Stimulated activated CD4-positive, alpha-beta T cell treated with anti-CD3 and anti-CD28 coated beads, Interleukin-2, amount 100 ng/mL, for 24 hours (primary cell): ENCODE measurements at places on chromosomes 3 and 15.
A peak's percentile ranks its signal among the peaks of the same experiment; 100 is the strongest.

DNA sequence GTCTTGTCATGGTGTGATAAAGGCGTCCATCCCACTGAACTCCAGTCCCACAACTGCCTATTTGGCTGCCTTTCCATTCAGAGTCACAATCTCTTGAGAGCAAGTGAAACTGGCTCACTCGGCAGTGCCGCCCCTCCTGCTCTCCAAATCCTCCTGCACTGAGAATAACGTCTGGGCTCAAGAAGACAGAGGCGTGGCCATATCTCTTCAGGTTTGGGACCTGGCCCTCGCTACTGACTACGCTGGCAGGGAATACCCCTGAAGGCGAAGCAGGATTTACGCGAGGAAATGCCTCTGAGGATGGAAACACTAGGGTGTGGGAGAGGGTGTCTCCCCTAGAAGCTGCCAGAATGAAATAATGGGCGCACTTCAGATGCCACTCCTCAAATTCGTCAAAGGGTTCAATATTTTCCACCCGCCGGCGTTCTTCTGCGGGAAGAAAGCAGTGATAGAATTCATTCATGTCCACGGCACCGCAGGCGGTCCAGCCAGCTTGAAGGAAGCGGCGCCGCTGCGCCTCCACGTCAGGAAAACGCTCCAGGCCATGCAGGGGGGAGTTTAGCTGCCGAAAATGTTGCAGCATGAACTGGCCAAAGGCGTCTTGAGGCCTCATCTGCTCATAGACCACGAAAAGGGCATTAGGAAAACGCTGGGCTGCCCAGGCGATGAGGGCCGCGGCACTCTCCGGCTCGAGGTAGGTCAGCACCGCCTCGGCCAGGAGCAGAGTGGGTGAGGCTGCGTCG lies 985 bp downstream of the LCMT2 start:
- peak; percentile 27 for DNase-seq

DNA sequence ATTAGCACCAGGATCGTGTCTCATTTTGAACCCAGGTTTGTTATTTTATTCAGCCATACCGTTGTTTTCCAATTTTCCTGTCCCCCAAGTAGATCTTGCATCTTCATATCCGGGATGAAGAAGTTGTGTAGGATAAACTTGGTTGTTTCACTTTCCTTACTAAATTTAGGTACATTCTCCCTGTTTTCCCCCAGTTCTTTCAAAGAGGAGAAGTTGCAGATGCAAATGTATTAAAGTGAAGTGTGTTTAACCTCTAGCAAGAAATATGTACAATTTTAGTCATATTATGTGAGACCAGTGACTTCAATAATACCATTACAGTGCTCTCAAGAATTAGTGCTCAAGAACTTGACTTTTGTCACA lies 1.3 kb downstream of the ATXN7 start:
- no peak for DNase-seq

- DNase-seq = no peak
These were observed 45.6 kb upstream of the FSTL1 start for GRCh38 chr3:120496278-120497002.

DNA sequence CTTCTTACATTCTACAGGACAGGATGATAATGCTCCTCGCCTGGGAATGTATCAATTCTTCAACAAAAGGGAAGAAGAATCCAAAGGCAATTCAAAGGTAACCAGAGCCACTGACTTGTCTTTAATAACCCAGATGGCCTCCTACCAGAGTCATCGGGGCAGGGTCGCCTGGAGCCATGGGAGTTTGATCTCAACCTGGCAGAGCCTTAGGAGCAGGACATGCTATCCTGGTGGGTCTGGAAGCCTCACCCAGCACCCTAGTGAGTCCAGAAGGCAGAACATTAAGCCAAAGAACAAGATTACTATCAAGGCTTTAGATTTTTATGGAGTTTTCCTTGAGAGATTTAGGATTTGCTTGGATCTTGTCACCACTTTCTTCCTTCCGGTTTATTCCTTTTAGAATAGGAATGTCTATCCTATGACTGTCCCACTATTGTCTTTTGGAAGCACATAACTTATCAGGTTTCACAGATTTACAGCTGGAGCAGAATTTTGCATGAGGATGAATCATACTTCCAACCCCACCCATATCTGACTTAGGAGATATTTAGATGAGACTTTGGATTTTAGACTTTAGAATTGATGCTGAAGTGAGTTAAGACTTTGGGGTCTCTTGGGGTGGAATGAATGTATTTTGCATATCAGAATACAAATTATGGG lies 330.3 kb upstream of the GOLIM4 start:
- DNase-seq = no peak

DNA sequence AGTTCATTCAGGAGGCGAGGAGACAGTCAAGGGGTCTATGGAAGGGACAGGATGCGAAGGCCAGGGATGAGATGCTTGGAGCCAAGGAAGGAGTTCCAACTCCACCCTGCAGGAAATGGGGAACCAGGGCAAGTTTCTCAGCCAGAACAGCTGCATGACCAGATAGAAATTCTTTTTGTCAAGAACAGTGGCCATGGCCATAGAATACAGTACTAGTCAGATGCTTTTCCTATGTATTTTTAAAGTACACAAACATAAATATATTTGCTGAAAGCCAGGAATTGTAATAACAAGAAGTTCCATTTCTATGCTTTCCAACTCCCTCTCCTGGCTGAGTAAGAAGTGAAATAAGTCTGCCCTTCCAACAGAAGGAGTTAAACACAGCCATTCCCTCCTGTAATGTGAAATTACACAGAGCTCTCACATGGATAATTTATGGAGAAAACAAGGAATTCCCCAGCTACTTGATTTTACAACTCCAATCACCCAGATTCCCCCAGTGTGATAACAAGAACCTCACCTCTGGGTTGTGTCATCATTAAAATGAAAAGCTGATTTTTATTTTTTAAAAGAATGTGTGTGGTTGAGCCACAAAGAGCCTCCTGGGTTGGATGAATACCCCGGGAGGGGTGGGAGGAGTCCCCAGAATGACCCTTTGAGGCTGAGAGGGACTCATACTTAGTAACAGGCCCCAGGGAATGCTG lies 124.6 kb upstream of the ARHGEF3 start:
- no peak for DNase-seq

DNA sequence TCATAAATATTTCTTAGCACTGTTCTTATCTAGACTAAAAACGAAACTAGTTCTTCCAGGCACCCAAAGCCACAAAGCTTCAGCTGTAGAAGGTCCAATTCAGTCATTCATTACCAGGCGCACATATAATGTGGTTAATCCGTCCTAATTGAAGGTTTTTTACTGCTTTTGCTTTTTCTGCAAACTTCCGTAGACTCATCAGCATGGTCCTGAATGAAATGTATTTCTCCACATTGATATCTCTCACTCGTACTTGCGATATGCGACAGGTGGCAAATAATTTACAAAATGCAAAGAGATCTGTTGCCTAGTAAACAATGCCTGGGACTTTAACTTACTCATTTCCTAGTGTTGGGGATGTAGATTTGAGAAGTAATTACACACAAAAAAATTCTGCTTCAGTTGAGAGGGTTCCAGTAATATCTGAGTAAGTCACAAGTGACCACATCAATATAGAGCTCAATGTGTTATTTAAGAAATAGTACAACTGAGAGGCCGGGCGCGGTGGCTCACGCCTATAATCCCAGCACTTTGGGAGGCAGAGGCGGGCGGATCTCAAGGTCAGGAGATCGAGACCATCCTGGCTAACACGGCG lies 75.0 kb upstream of the MBNL1 start:
- no peak for DNase-seq

- no peak for DNase-seq
These were observed 4.0 kb upstream of the SEMA3F start for GRCh38 chr3:50150863-50151686.

- no peak for DNase-seq
These were observed 22.6 kb downstream of the VGLL4 start for GRCh38 chr3:11621077-11621476.

DNA sequence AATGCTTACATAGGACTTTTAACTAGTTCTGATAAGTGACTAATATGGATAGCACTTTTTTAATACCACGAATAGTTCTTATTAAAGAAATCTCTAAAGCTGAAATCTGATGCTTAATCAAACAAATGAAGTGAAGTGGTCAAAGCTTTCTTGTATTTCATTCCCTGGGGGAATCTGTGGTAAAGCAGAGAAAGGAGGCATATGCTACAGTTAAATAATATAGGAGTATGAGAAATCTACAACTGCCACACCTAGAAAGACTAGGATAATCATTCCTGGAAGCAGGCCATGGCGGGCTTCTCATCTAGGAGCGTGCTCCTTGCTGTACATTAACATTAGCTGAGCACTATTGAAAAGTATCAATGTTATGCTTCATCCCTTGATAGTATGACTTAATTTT lies 835.7 kb downstream of the OTOL1 start:
- no peak for DNase-seq

GRCh38 chr3:151827816-151828215 lies 13.9 kb downstream of the AADAC start:
- DNase-seq = no peak

DNA sequence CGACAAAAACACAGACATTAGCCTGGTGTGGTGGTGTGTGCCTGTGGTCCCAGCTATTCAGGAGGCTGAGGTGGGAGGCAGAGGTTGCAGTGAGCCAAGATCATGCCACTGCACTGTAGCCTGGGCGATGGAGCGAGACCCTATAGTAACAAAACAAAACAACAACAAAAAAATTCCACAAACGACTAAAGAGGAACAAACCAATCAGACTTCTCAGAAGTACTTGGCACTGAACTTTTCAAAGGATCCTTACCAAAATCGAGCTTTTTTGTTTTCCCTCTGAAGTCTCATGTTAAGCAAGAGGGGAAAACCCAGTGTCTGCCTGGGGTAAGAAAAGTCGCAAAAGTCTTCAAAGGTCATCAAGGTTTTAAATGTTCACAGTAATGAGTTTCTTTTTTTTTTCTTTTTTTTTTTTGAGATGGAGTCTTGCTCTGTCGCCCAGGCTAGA lies 30.1 kb upstream of the TFRC start:
- no peak for DNase-seq

DNA sequence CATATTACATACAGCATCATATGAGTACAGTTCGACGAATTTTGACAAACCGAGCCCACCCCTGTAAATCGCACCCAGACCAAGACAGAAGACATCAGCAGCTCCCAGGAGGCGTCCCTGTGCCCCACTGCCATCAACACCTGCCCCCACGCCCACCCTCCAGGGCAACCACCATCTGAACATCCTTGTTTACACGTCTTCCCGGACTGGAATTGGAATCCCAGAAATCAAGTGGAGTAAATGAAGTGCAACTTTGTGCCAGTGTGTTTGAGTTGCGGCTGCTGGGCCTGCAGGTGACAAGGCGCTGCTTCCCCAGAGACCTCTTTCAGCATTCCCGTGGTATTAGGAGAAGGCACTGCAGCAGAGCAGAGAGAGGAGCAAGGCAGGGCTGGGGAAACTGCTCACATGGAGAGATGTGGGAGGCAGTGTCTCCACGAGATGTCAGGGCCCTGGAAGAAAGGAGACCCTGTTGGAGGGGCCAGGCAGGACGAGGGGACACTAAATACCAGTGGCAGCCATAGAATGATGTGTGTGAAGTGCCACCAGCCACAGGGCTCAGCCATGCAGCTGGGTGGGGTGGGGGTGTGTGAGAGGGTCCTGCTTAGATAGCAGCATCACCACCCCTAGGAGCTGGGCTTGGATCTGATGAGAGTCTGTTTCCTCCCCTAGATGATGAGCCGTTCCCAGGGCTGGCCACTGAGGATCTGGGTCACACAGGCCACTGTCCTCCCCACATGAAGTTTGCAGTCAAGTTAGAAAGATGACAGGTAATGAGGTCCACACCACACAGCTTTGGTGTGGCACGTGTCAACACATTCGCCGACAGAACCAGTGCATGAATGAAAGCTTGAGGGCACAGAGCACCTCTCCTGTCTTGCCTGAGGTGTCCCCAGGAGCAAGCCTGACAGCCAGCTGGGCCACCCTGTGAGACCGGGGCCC lies 33.4 kb upstream of the PCSK6 start:
- no peak for DNase-seq

GRCh38 chr15:58921267-58921790 lies 12.2 kb downstream of the SLTM start:
- DNase-seq = no peak

- no peak for DNase-seq
These were observed 233.0 kb upstream of the PROK2 start for GRCh38 chr3:72017935-72018334.

DNA sequence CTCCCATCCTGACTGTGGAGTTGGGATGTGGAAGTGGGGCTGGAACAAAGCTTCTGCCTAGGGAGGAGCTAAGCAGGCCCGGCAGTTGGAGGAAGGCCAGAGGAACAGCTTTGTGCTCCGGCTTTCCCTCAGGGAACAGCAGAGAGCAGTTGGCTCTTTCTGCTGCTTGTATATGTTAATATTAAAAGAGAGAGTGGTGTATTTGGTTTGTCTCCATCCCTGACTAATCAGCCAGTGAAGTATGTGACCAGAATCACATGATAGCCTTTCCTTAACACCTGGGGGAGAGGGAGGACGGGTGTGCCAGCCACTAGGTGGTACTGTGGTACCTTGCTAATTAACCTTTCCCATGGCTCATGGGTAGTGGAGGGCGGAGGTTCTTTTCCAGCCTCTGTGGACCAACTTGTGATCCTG lies 10.0 kb downstream of the EIF2B5 start:
- DNase-seq = peak; percentile 21

GRCh38 chr3:195255176-195255500 lies 15.8 kb downstream of the XXYLT1 start:
- no peak for DNase-seq

GRCh38 chr15:99631255-99631654 lies 65.5 kb downstream of the MEF2A start:
- DNase-seq = no peak

GRCh38 chr3:66483006-66483405 lies 17.8 kb downstream of the LRIG1 start:
- no peak for DNase-seq

- no peak for DNase-seq
These were observed 1.1 kb downstream of the MESP2 start for GRCh38 chr15:89777073-89777751.

DNA sequence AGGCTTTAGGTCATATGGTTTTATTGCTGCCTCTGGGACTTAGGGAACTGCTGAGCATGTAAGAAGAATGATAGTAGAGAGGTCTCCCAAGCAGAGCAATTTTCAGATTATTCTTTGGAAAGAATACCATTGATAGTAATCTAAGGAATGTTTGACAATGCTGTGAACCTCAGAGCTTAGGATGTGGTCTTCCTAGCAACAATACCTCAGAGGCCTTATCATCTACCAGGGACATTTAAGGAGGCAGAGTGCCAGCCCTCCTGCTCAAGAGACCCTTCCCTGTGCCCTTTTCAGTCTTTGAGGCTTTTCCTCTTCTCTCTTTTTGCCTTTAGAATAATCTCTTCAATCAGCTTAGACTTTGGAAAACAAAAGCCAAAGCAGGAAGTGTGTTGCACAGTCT lies 272.1 kb downstream of the OXSM start:
- DNase-seq = no peak

DNA sequence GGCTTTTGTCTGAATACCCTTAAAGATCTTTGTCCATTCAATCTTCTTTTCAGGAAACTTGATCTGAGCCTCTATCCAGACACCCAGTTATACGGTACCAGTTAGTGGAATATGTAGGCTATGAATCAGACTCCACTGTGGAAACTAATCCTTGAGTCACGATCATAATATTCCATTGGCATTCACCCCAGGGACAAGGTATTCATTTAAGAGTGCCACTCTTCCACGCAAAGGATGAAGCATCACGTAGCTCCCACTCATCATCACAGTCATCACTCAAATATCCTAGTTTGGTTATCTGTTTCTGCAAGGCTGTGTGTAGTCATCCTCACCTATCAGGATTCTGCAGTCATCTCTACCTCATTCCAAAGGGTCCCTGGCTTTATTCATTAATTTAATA lies 85.6 kb downstream of the NEDD4 start:
- DNase-seq = no peak
